Activated CD4-positive, CD25-positive, alpha-beta regulatory T cell treated with anti-CD3 and anti-CD28 coated beads, Interleukin-2, amount 50 U/mL, for 72 hours (primary cell): ENCODE measurements at places on chromosomes 4 and X.
A peak's percentile ranks its signal among the peaks of the same experiment; 100 is the strongest.

DNA sequence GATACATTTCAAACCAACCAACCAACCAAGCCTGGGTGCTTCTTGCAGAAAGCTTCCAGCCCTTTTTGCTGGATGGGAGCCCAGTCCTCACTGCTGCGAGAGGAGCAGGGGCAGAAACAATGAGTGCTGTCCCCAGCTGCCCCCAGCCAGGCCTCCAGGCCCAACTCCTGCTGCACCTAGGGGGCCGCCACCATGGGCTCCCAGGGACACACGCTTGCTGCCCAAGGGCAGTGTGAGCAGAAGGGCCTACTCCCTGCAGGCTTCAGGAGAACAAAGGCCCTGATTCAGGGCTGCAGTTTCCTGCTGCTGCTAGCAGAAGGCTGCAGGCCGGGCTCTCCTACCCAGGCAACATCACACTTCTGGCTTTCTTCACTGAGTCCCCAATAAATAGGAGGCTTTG lies 37.7 kb upstream of the ENPP6 start:
- DNase-seq, result no peak

DNA sequence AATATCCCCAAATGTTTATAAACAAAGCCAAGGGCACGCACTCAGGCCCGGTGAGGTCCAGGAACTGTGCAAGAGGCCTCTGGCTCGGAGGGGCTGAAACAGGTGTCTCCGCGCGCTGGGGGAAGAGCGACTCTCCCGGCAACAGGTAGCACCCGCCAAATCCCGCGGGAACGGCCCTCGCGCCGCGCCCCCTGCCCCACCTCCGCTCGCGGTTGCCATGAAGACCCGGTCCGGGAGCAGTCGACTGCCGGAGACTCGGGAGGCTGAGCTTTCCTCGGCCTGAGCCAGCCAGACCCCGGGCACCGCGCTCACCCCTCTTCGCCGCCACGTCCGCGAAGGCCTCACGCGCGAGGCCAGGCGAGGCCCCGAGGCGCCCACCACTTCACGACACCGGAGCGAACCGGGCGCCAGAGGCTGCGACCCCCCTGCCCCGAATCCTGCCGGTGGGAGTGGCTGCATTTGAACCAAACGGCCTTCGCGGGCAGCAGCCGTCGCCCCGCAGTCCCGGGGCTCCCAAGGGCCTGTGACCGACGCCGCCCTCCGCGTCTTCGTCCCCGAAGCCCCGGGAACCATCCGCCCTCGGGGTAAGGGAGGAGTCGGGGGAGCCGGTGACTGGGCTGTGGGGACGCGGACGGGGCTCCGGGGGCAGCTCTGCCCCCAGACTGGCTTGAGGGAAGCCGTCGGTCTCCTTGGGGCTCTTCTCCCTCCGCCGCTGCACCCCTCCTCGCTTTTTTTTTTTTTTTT lies at the start of gene NSUN7:
Gene NSUN7 (plus strand): TSS at position 239 of the 744 bp plus-strand sequence. CDS start 739 bp downstream, outside the sequence.
- peak; percentile 32 for DNase-seq

DNA sequence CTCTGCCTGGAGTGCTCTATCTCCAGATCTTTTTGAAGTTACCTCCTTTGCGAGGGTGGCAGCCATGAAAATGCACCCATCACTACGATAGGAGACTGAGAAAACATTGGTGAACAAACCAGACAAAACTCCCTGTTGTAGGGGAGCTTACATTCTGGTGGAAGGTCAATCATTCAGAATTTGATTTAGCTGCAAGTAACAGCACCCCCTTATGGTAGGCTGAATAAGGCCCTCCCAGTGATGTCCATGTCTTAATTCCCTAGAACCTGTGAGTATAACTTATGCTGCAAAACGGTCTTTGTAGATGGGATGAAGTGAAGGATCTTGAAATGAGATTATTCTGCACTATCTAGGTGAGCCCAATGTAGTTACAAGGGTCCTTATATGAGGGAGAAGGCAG lies 5.6 kb upstream of the TEC start:
- DNase-seq, result no peak

- DNase-seq, result no peak
Measured at GRCh38 chr4:27005905-27006590, 145.4 kb downstream of the STIM2 start.

- no peak for DNase-seq
Measured at GRCh38 chr4:20302336-20302735, 50.6 kb downstream of the SLIT2 start.

GRCh38 chr4:8315435-8316250 lies 46.1 kb downstream of the HTRA3 start:
- DNase-seq, result no peak
